ENCODE measurements at places on chromosomes 7 and 10. TPM values are rescaled to one million over a fixed set of nuclear protein-coding genes. Genes with fewer than 3 reads are reported as not detected.

SSC4D gene
- total RNA-seq = 0.65 TPM

FUOM gene
- 6.3 TPM for total RNA-seq

GTF2IRD1 gene
- total RNA-seq = 18.9 TPM

RASA4B gene
- 7.7 TPM for total RNA-seq

CXCL12 gene
- total RNA-seq = 101 TPM

HEPACAM2 gene
- not detected for total RNA-seq

PRPF18 gene
- 22.4 TPM for total RNA-seq

ZNF394 gene
- total RNA-seq = 15.5 TPM

CPED1 gene
- 64.8 TPM for total RNA-seq

WASHC2A gene
- total RNA-seq = 46.2 TPM

SLC26A5 gene
- total RNA-seq = not detected

SH2D4B gene
- 0.07 TPM for total RNA-seq

BTBD16 gene
- not detected for total RNA-seq

SLC18A2 gene
- total RNA-seq = under 0.01 TPM

SNCG gene
- 13.0 TPM for total RNA-seq

EN2 gene
- not detected for total RNA-seq

OR2A5 gene
- total RNA-seq = not detected

KIF11 gene
- total RNA-seq = 8.7 TPM

FAM24B gene
- 2.2 TPM for total RNA-seq

ATXN7L1 gene
- total RNA-seq = 5.0 TPM

MKI67 gene
- 7.4 TPM for total RNA-seq

C7orf33 gene
- total RNA-seq = not detected

HDAC9 gene
- 39.9 TPM for total RNA-seq

HOXA6 gene
- total RNA-seq = 1.4 TPM

GARS1 gene
- total RNA-seq = 306 TPM

ABCC2 gene
- 1.2 TPM for total RNA-seq

HKDC1 gene
- 6.8 TPM for total RNA-seq

SEPTIN7 gene
- total RNA-seq = 213 TPM

GHITM gene
- 172 TPM for total RNA-seq

PPP1R9A gene
- 0.78 TPM for total RNA-seq

SHTN1 gene
- total RNA-seq = 0.85 TPM

NPFFR1 gene
- total RNA-seq = not detected

AKR1C4 gene
- total RNA-seq = not detected

MYH16 gene
- not detected for total RNA-seq

EPDR1 gene
- total RNA-seq = 43.8 TPM

WDFY4 gene
- total RNA-seq = not detected

AS3MT gene
- total RNA-seq = 5.0 TPM

NUDCD3 gene
- total RNA-seq = 113 TPM

XPNPEP1 gene
- total RNA-seq = 185 TPM

OR9A2 gene
- not detected for total RNA-seq

SLC13A1 gene
- not detected for total RNA-seq

TFPI2 gene
- total RNA-seq = 59.6 TPM

ZNF488 gene
- total RNA-seq = not detected

NAMPT gene
- total RNA-seq = 252 TPM

AGR3 gene
- not detected for total RNA-seq

FXYD4 gene
- total RNA-seq = not detected

DGKI gene
- 12.7 TPM for total RNA-seq

LIPJ gene
- not detected for total RNA-seq

NUTM2E gene
- not detected for total RNA-seq

All from smooth muscle cell of the pulmonary artery (primary cell).